ENCODE measurements at places on chromosomes 4 and X.
A peak's percentile ranks its signal among the peaks of the same experiment; 100 is the strongest.

- no peak for DNase-seq
Observed at GRCh38 chr4:11105715-11106114, 323.0 kb downstream of the HS3ST1 start.

GRCh38 chrX:18861511-18861910 is 122.4 kb downstream of the PHKA2 start:
- no peak for DNase-seq

GRCh38 chrX:154470434-154470833 is 8.6 kb downstream of the LAGE3 start:
- DNase-seq, result no peak

DNA sequence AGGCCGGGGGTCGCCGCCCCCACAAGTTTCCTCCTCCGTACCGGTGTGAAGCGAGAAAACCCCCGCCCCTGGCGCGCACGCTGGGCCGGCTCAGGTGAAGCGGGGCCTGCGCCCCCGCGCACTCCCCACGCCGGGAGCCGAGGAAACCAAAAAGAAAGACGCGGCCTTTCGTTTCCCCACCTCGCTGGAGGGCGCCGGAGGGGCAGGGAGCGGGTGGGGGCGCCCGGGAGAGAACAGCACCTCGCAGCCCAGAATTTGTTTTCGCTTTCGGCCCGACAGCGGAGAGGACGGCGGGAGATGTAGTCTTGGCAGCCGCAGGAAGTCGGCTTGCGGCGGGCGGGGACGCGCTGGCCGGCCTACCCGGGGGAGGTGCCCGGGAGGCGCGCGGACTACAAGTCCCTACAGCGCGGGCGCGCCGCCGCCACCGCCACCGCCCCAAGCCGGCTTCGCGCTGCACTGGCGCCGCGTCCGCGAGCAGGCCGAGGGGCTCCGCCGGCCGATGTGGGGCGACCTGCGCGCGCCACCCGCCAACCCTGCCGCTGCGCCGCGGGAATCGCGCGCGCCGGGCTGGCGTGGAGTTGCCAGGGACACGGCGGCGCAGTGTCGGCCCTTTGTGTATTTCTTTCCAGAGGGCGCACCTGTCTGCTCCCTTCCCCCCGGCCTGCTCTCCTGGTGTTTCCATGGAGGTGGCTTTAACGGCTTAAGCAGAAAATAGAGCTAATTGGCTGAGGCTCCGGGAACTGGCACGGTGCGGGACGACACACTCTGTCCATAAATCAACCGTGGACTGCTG is at the start of gene OTUD4:
Gene OTUD4 (minus strand): TSS at position 292 of the 793 bp plus-strand sequence. CDS start 616 bp downstream, outside the sequence.
- DNase-seq, result peak; percentile 93

GRCh38 chrX:55593296-55593695 is 29.9 kb upstream of the FOXR2 start:
- no peak for DNase-seq

GRCh38 chrX:129678614-129679195 is 23.9 kb upstream of the APLN start:
- DNase-seq, result no peak

DNA sequence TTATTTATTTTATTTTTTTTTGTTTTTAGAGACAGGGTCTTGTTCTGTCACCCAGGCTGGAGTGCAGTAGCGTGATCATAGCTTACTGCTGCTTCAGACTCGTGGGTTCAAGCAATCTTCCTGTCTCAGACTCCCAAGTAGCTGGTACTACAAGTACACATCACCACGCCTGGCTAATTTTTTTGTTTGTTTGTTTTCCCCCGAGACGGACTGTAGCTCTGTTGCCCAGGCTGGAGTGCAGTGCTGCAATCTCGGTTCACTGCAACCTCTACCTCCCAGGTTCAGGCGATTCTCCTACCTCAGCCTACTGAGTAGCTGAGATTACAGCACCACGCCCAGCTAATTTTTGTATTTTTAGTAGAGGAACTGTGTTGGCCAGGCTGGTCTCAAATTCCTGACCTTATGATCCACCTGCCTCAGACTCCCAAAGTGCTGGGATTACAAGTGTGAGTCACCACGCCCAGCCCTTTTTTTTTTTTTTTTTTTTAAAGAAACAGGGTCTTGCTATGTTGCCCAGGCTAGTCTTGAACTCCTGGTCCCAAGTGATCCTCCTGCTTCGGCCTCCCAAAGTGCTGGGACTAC is 32.2 kb downstream of the COPS4 start:
- no peak for DNase-seq

GRCh38 chr4:108118505-108118904 is 50.2 kb downstream of the LEF1 start:
- DNase-seq, result no peak
